ENCODE measurements at places on chromosomes 2 and 18.

GRCh38 chr18:78765142-78765541 lies 214.5 kb upstream of the SALL3 start:
- DNase-seq: no peak

DNA sequence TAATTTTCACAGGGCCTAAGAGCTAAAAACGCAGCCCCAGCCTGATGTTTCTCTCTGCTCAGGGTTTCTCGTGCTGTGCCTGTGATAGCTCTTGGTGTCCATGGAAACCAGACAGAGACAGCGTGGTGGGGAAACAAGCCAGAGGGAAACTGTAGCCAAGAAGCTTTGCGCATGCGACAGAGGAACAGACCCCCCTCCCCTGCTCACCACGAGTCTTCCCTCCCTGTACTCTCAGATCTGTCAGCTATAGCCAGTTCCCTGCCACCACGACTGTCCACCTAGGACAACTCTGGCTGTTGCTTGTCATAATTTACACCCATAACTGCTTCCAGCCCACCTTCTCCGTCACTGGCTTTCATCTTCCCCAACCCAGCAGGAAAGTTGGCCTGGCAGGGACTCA lies 13.2 kb upstream of the DNAJC27 start:
- DNase-seq: peak; percentile 66

DNA sequence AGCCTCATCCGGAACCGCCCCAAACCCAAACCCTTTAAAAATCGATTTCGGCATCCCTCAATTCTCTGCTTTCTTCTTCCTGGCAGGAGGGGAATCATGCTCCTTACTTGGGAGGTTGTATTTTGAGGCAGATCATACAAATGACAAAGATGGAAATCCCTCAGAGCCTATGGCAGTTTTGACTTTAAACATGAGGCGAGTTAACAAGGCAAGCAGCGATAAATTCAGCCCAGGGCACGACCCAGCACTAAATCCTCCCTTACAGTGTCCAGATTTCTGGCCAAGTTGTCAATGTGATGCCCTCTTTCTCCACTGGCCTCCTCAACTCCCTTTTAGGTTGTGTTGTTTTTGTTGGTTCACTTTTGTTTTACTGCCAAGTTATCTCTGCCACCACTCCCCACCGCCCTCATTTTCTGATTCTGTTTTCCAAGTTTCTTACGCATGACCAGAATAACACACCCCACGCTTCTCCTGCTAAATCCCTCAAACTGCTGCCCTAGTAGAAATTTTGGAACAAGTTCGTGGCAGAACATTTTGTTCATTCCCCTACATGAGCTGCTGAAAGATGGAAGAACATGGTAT lies 68.3 kb downstream of the CTAGE1 start:
- DNase-seq: no peak

GRCh38 chr2:9630117-9630735 lies 571 bp downstream of the YWHAQ start:
- DNase-seq: peak; percentile 92

- peak; percentile 77 for DNase-seq
Observed at GRCh38 chr18:35122586-35123224, 81.5 kb downstream of the MAPRE2 start.

DNA sequence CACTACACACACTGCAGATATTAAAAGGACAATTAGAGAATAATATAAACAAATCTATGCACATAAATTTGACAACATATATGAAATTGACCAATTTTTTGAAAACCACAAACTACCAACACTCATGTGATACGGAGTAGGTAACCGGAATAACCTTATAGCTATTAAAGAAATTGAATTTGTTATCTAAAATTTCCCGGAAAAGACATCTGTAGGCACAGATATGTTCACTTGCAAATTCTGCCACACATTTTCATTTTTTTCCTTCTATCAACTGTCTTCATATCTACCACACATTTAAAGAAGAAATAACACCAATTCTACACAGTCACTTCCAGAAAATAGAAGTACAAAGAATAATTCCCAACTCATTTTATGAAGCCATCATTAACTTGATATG lies 22.4 kb downstream of the NLRC4 start:
- no peak for DNase-seq

DNA sequence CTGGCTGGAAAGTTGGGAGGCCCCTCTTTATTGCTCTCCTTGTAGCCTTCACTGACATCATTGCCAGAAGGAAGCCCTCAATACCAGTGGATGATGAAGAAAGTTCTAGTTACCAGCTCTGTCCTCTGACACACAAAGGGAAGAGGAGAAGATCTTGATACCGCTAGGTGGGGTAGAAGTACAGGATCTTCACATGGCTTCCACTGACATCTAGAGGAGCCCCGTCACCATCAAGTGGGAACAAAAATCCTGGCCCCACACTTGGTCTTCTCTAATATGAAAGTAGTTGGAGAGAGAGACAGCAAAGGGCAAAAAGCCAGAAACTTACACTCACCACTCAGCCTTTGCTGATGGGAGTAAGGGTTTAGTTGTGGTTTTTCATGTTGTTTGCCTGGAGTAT lies 12.4 kb downstream of the XIRP2 start:
- DNase-seq: no peak

DNA sequence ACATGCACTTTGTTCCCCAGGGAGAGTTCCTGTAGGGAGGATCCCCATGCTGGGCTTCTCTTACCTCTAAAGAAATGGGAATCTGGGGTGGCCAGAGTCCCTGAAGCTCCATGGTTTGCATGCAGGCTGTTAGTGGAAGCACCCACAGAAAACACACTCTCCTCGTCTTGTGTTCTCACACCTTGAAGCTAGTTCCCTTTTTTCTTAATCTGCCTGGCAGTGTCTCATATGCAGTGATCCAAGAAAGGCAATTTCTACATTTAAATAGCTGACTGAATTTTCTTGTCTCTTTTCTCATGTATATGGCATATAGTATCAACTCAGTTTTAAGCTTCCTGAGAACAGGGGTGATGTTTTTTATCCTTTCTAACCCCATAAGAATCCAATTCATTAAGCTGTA lies 65.0 kb downstream of the LINC00305 start:
- DNase-seq: no peak

DNA sequence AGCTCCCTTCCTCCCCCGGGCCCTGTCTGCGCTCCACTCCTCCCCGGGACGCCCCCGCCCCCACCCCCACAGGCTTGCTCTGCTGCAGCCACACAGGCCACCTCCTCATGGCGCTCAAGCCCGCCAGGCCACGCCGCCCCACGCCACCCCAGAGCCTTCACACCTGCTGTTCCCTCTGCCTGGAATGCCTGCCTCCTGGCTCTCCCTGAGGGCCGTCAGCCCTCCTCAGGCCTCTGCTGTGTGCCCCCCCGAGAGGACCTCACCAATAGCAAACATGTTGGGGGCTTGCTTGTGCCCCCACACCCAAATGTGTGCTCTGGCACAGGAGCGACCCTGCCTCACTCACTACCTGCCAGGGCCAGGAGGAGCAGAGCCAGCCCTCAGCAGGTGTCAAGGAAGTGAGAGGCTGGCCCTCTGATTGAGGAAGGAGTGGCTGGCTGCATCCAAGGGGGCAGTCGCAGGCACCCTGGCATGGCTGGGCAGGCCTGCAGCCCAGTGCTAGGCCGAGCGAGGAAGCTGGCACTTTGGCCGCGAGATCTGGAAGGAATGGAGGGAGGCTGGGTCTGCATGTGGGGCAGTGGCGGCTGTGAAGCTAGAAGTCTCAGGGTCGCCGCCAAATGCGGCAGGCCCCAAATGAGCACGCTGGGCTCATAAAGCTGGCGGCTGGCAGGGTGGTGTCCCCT lies 86.5 kb downstream of the INHBB start:
- no peak for DNase-seq

GRCh38 chr2:133843551-133843950 lies 275.3 kb upstream of the NCKAP5 start:
- DNase-seq: no peak

GRCh38 chr2:85989288-85989865 lies 100.6 kb upstream of the ST3GAL5 start:
- DNase-seq: no peak

DNA sequence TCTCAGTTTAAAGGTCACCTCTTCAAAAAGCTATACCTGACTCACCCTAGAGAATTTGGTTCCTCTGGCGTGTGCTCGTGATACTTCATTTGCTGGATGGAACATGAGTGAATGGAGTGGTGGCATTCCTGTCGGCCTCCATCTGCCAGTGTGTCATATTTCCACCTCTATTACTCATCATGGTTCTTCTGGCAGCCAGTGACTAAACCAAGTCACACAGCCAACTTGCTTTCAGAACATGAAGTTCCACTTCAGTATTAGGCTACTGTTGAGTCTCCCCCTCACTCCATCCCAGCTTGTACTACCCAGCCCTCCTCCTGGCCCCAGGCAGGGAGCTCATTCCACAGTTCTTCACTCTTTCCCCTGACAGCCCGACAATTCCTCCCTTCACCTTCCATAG lies 169.8 kb downstream of the MREG start:
- no peak for DNase-seq

DNA sequence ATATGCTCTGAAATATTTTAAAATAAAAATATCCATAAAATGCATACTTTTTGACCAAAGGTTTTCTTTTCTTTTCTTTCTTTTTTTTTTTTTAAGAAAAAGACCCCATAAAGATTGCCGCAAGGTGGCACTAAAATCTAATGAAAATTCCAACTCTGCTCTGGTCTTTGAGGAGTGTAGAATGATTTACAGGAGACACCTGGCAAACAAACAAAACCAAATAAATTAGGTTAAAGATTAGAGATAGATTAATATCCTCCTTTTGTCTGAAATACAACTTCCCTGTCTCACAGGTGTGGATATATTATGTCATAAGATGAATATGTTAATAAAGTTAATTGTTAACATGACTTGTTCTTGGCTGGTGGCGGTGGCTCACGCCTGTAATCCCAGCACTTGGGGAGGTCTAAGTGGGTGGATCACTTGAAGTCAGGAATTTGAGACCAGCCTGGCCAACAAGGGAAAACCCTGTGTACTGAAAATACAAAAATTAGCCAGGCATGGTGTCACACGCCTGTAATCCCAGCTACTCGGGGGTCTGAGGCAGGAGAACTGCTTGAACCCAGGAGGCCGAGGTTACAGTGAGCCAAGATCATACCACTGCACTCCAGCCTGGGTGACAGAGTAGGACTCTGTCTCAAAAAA lies 3.5 kb upstream of the RHOB start:
- DNase-seq: no peak

GRCh38 chr2:64035072-64035942 lies 16.1 kb upstream of the VPS54 start:
- no peak for DNase-seq

DNA sequence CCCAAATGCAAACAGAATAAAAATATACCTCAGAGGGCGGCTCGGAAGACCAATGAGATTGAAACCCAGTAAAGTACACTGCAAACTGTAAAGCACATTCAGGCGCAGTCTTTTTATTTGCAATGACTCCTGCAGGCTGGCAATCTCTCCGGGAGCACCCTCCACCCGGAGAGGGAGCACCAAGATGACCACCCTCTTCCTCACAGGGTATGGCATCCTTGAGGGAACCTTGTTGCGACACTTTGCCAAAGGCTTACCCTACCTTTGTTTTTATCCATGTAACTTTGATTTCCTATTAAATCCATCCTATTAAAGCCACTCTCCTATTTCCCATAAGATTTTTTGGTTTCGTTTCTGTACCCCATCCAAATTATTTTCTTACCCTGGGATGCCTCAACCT lies 16.2 kb downstream of the CHST10 start:
- no peak for DNase-seq

- peak; percentile 79 for DNase-seq
Observed at GRCh38 chr2:121019071-121019470, 265.9 kb downstream of the TFCP2L1 start.

DNA sequence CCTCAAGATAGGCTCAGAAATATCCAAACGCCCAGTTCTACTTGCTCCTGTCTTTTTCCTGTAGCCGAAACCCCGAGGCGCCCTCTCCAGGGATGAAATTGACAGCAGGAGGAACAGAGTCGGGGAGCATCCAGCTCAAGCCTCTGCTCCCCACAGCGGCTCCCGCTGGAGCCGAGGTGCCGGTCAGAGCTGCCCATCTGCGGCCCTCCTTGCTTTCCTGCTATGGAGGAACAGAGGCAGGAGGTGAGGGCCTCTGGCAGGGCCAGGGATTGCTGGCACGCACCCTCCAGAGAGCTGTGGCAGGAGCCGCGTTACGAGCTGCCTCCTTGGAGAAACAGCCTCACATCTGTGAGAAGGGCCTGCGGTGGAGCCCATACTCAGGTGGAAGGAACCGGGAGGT lies 172.1 kb downstream of the RNF144A start:
- no peak for DNase-seq

DNA sequence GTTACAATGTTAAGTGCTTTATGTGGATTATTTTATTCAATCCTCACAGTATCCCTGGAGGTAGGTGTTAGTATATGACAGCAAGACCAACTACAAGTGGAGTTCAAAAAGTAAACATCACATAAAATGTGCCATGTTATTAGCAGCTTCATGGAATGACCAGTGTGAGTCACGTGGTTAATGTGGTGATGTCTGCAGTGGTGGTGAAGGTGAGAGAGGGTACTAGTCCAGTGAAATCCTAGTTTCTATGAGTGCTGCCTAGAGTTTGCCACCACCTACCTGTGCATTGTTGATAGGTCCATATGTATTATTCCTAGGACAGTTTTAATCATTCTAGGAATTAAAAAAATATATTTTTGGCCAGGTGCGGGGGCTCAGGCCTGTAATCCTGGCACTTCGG lies 865.2 kb upstream of the DDX18 start:
- DNase-seq: no peak

- no peak for DNase-seq
Observed at GRCh38 chr2:63186331-63186730, 135.7 kb downstream of the OTX1 start.

DNA sequence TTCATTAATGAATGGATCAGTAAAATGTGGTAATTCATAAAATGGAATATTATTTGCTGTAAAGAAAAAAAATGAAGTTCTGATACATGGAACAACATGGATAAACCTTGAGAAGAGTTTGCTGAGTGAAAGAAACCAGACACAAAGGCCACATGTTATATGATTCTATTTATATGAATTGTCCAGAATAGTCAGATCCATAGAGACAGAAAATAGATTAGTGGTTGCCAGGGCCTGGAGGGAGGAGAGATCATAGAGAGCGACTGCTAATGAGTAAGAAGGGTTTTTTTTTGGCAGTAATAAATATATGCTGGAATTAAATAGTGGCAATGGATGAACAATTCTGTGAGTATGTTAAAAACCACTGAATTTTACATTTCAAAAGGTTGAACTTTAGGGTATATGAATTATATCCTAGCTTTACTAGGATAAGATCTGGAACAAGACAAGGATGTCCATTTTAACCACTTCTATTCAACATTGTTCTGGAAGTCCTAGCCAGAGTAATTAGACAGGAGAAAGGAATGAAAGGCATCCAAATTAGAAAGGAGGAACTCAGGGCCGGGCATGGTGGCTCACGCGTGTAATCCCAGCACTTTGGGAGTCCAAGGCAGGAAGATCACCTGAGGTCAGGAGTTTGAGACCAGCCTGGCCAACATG lies 48.8 kb downstream of the MAPRE2 start:
- no peak for DNase-seq
